ENCODE measurements at places on chromosomes 12 and 14.

- DNase-seq = peak; percentile 78
These were observed 226.7 kb downstream of the NPAS3 start for GRCh38 chr14:33165144-33165925.

DNA sequence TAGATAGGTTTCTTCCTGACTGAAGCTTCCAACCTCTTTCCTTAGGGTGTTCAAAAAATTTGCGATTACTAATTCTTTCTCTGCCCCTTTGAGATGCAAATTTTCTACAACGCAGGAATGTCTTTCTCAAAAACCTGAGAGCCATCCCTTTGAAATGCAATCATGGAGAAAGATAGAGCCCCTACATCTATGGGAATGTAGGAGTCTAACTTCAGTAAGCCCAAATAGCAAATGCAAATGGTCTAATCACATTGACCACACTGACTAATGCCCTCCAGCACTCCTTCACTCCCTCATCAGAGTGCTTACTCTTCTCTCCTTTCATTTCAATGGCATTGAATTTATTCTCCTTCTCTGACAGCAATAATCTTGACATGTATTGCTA is 107.1 kb downstream of the SLC6A15 start:
- DNase-seq = no peak

GRCh38 chr12:79151956-79152355 is 287.4 kb downstream of the SYT1 start:
- DNase-seq = no peak

- peak; percentile 67 for DNase-seq
These were observed 3.1 kb downstream of the ZBTB42 start for GRCh38 chr14:104803912-104804410.

- DNase-seq = no peak
These were observed 1.9 kb downstream of the FAM186A start for GRCh38 chr12:50394469-50395029.

GRCh38 chr14:96126783-96127271 is 77.8 kb upstream of the BDKRB2 start:
- DNase-seq = peak; percentile 81

- DNase-seq = no peak
These were observed 77.9 kb upstream of the RFLNA start for GRCh38 chr12:124216966-124217365.

DNA sequence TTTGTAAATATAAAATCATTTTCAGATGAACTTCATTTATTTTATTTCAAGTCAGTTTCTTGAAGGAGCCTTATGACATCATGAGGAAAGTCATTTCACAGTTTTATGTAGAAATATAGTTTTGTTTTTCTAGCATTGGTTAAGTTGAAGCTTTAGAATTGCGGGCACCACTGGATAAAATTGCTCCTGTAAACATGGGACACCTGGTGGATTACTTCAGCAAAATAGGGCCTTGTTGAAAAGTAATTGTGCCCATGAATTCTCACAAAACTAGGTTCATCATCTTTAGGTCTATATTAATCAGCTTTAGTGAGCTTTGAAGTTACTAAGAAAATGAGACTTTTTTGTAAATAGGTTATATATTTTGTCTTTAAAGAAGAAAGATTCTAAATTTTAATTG is 25.3 kb downstream of the CNTN1 start:
- no peak for DNase-seq

DNA sequence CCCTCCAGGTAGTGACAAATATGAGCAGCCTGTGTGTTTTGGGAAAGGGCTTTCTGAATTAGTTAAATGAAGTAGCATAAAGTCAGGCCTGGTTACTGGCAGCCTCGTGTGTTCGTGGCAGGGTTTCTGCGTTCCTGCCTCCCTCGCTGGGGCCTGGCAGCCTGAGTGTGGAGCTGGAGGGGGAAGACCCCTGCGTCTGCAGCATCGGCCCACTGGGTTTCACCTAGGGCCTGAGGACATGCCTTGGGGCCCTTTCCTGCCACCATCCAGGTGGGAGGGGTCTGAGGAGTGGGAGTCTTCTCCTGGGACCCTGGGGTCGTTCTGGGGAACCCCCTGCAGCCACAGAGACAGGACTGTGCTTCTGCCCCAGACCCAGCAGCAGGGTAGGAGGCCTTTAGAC is 20.4 kb upstream of the AMN start:
- no peak for DNase-seq

- DNase-seq = no peak
These were observed 16.3 kb upstream of the FLVCR2 start for GRCh38 chr14:75562089-75562488.

DNA sequence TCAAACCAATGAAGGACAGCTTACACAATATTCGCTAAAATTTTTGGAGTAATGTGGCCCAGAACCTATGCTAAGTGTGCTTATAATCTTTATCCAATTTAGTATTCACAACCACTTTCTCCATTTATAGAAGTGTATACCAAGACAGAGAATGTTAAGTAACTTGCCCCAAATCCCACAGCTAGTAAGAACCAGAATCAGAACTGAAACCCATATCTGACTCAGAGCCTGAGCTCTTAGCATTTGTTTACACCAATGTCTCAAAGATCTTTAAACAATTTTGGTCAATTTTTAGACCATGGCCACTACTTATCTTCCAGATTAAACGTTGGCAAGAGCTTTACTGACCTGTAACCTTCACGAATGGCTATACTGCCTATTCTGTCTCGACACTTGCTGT is 53.0 kb downstream of the PAPLN start:
- DNase-seq = no peak

- no peak for DNase-seq
These were observed 12.1 kb upstream of the KRT77 start for GRCh38 chr12:52715416-52715815.

GRCh38 chr12:109840305-109841074 is 7.3 kb upstream of the TRPV4 start:
- peak; percentile 70 for DNase-seq

- DNase-seq = no peak
These were observed 35.1 kb downstream of the ARF6 start for GRCh38 chr14:49928015-49928414.

DNA sequence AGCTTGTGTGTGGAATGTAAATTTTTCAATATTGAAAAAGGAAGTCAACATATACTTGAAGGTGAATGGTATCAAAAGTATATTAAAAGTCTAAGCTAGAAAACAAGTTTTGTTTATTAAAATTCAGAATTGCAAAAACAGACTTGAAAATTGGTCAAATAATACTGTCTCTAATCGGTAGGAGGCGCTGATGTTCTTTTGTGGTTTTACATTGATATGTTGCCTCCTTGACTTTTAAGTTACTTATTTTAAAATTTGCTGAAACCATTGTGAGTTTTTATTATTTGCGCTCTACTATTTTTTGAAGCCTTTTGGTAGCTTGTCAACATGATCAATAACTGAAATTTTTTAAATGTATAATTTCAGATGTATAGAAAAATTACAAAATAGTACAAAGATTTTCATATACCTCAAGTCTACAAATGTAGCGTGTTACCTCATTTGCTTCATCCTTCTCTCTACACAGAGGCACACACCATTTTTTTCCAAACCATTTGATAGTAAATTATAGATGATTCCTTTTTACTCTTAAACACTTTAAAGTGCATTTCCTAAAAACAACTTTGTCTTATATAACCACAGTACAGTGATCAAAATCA is 6.9 kb downstream of the RTRAF start:
- DNase-seq = no peak

GRCh38 chr12:108839890-108840230 is 17.5 kb downstream of the SSH1 start:
- DNase-seq = no peak

DNA sequence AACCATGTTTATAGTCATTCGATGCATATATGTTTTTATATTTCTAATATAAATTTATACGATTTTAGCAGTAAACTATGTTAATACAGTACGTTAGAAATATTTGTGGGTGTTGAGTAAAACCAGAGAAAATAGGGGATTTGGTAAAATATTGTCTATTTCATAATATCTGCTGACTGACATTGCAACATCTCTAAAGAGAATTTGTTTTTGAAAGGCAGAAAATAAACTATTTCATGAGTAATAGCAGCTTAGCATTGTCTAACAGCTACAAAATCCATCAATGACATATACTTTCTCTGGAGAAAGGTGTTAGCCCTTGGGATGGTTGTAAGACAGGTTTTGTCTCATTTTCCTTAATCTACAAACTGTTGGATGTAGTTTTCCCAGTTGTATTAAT is 144.9 kb downstream of the PDE3A start:
- DNase-seq = no peak

DNA sequence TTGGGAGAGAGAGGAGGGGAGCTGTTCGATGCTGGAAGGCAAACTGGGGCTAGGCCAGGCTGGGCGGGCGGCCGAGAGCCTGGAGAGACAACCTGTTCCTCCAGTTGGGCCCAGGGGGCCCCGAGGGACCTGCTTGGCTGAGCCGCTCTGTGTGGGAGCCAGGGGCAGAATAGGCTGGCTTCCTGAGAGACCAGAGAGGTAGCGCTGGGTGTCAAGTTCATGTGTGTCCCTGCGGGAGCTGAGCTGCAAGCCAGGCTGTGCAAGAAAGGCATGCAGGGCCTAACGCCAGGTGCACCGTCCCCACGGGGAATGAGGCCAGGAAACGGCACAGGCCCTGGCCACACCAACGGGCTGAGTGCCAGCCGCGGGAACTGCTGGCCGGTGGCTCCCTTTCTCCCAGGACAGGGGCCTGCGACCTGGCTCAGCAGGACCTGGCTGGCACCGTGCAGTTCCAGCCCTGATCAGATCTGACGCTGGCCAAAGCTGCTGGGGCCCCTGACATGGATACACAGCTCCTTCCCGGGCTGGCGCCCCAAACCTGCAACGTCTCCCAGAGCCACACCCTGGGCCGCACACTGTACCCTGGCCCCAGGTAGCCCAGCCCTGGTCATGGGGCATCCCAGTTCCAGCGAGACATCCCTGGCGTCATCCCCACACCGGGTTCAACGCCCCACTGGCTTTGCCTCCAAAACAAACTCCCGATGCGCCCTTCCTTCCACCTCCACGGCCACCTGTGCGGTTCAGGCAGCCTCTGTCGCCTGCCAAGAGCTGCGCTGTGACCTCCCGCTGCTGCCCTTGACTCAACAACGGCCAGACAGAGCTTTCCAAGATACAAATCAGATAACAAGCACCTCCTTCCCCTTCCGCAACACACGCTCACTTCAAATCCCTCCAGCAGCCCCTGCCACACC is 65.0 kb downstream of the RFLNA start:
- peak; percentile 44 for DNase-seq

DNA sequence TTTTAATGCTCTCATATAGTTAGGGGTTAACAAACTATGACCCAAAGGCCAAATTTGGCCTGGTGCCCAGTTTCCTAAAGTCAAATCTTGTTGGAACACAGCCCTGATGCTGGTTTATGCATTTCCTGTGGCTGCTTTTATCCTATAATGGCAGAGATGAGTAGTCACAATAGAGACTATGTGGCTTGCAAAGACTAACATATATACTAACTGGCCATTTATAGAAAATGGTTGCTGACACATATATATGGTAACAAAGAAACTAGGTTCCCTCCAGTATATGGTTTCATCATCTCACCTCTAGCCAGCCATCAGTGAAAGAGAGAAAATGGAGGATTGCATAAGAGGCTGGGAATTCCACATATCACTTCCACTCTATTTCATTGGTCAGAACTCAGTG is 10.8 kb downstream of the NAV3 start:
- no peak for DNase-seq

DNA sequence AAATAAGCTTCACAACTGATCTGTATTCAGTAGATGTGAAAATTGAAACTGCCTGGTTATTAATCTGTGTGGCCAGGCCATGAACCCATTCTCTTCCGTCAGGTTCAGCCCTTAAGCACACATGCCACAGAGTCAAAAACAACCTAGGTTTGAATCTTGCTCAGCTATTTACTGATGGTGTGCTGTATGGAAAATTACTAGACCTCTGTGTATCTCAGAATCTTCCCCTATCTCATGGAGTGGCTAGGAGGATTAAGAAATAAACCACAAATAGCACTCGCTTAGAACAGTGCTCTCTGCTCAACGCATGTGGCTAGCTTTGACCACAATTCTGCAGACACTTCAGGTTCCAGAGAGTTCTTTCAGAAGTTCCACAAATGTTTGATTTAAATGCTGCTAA is 240.7 kb upstream of the PLEKHG7 start:
- DNase-seq = no peak

DNA sequence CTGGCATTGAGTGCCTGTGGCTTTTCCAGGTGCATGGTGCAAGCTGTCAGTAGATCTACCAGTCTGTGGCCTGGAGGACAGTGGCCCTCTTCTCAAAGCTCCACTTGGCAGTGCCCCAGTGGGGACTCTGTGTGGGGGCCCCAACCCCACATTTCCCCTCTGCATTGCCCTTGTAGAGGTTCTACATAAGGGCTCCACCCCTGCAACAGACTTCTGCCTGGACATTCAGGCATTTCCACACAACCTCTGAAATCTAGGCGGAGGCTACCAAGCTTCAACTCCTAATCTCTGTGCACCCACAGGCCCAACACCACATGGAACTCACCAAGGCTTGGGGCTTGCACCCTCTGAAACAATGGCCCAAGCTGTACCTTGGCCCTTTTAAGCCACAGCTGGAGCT is 102.7 kb upstream of the PLEKHG7 start:
- no peak for DNase-seq

DNA sequence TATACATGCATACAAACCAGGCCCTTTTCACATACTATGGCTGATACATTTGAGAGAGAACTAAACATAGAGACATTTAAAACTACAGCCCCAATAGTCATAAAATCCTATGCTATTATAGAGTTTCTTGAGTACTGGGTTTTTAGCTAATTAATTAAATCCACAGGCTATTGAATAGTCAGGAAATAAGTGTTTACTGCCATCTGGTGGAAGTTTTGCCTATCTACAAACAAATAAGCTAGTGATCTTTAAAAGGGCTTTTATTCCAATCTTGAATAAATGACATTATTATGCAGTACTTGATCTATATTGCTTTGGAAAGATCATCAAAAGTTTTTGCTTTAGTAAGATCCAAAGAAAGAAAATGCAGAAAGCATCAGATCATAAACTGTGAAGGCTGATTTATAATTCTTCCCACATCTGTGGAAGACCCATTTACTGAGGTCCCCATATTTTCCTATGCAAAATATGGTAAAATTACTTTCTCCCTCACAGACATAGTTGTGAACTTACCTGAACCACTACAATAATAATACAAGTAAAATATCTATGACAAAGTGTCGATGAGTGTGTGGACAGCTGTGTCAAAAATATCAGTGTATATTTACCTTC is 131.3 kb downstream of the ITPR2 start:
- peak; percentile 25 for DNase-seq

GRCh38 chr12:32586390-32586789 is 92.7 kb upstream of the DNM1L start:
- DNase-seq = no peak

GRCh38 chr12:120955232-120955631 is 23.1 kb upstream of the HNF1A start:
- DNase-seq = no peak

DNA sequence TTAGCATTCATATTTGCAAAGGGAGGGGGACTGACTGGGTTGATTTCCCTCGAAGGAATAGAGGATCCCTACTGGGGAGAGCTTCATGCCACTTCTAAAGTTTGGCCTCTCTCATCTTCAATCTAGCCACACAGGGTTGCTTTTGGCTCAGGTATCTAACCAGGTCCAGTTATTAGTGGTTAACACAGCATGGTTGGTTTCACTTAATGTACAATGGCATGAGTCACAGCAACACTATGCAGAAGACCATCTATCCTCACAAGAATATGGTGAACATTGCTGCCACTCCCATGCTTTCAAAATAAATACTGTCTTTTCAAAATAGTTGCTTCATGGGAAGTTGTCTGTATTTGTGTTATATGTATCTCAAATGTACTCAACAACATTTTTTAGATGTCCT is 6.6 kb upstream of the RAB3IP start:
- DNase-seq = no peak

Data from NCI-H1417 (cell line).